ENCODE measurements at places on chromosomes 2 and 18.

GRCh38 chr18:13219593-13220159 is 1.1 kb downstream of the LDLRAD4 start:
- DNase-seq: no peak

DNA sequence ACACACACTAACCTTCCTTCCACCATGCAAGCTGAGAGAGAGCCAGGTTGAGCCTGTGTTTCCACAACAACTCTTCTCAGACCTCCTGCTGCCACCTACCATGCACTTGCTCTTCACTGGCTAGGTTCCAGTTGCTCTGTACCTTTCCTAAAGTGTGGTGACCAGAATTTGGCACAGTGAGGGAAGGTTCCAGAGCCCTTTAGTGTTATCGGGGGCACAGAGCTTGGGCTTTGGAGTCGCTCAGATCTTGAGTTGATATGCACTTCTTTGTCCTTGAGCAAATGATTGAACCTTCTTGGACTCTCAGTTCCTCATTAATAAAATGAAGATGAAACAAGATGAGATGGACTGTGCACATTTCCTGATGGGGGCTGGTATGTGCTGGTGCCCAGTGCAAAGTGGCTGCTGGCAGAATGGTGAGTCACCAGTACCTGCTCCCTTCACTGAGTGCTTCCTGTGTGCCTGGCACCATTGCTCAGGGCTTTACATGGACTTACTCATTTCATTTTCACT is 47.1 kb downstream of the NEDD4L start:
- no peak for DNase-seq

DNA sequence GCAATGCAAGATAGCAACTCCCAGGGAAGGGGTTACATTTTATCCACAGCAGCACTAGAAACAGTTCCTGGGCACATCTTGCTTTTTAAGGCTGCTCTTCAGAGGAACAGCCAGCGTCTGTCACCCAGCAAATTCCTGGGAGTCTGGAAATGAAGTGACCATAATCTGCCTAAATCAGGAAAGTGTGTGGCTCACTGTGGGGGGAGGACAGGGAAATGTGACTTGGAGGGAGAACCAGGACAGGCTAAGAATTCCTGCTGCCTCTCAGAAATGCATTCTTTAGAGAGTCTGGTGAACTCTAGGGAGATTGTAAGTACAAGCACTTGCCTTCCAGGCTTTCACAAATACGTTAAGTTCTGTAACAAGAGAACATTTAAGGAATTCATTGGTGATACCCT is 364.3 kb upstream of the SPHKAP start:
- no peak for DNase-seq

- DNase-seq: no peak
Observed at GRCh38 chr18:57431467-57432080, 3.6 kb upstream of the ONECUT2 start.

GRCh38 chr2:198968545-198968944 is 489.2 kb downstream of the SATB2 start:
- no peak for DNase-seq

- no peak for DNase-seq
Observed at GRCh38 chr2:199848389-199849130, 2.4 kb downstream of the FTCDNL1 start.

DNA sequence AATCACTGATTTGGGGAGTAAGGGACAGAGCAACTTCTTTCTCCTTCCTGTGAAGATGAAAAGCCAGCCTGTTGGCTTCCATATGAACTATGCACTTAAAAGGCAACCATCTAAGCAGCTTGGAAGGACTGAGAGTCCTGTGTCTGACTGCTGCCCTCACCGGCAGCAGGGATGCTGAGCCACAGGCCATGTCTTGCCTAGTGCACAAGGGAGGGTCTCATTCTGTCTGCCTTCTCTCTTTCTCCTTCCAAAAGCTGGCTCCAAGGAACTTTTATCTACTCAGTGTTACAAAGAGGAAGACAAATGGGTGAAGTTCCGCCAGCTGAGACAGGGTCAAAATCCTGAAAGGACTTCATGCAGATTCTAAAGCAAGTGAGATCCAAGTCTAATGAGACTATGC is 146.3 kb downstream of the MTCL1 start:
- no peak for DNase-seq

DNA sequence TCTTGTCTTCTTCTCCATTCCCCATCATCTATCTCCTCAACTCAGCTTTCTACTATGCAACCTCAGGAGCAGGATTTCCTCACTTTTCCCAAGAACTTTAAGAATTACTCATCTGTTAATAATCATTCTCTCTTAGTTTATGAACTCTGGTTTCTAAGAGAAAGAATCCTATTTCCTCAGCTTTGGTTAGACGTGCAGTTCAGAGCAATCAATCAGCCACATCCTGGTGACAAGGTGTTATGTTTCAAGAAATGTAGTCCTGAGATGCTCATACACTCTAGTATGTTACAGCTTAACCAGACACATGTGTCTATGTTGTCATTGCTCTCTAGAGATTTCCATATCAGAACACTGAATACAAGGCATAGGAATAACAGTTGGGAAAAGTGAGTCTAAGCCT is 277.9 kb downstream of the MBD2 start:
- no peak for DNase-seq

GRCh38 chr2:216478151-216478550 is 20.5 kb upstream of the RPL37A start:
- no peak for DNase-seq

GRCh38 chr2:196431957-196432356 is 207.6 kb upstream of the CCDC150 start:
- no peak for DNase-seq

DNA sequence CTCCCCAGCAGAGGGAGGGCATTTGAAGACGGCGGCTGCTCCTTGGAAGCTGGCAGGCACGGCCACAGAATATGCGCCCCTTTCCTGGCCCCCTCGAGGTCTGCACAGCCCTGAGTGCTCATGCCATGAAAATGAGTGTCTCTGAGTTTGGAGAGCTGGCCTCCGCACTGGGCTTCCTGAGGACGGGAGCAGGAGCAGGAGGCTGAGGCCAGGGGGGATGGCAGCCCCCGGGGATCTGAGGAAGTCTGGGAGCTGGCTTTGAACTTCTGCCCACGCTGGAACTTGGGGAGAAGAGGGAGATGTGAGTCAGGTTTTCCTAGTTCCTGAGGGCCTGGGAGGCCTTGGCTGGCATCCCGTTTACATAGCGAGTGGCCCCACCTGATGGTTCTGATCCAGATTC is 47.0 kb downstream of the RRM2 start:
- DNase-seq: no peak

DNA sequence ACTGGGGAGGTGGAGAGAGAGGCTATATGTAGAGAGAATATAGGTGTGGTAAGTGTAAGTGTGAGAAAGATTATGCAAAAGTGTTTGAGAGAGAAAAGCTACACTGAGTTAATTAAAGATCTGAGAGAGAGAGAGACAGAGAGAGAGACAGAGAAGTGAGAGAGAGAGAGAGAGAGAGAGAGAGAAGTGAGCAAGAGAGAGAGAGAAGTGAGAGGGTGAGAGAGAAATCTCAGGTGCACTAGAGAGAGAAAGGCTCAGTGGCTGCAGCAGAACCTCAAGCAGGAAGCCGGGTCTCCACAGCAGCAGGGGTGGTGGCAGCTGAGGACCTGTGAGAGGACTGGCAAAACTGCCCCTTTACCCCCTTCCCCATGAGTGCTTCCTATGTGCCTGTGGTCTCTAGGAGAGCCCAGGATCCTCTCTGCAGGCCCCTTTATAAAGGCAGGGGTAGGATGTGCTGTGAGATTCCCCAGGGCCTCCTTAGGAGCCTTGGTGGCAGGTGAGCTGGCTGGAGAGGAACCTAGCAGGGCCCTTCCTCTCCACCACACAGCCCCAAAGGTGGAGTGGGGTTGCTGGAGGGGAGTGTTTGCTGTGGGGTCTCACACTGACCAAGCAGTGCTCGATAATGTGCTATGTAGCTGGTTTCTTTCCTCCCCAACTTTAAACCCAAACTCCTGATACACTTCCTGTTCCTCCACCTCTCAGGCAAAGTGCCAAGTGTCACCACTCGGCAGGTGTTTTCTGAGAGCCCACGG is 52.6 kb downstream of the SLC4A5 start:
- DNase-seq: peak; percentile 59

GRCh38 chr2:25257931-25258846 is 83.5 kb downstream of the DNMT3A start:
- no peak for DNase-seq

GRCh38 chr2:45974056-45974455 is 322.6 kb downstream of the PRKCE start:
- DNase-seq: no peak

- DNase-seq: no peak
Observed at GRCh38 chr2:52964916-52965530, 802.6 kb upstream of the CHAC2 start.

GRCh38 chr2:99905636-99906035 is 236.8 kb downstream of the AFF3 start:
- no peak for DNase-seq

DNA sequence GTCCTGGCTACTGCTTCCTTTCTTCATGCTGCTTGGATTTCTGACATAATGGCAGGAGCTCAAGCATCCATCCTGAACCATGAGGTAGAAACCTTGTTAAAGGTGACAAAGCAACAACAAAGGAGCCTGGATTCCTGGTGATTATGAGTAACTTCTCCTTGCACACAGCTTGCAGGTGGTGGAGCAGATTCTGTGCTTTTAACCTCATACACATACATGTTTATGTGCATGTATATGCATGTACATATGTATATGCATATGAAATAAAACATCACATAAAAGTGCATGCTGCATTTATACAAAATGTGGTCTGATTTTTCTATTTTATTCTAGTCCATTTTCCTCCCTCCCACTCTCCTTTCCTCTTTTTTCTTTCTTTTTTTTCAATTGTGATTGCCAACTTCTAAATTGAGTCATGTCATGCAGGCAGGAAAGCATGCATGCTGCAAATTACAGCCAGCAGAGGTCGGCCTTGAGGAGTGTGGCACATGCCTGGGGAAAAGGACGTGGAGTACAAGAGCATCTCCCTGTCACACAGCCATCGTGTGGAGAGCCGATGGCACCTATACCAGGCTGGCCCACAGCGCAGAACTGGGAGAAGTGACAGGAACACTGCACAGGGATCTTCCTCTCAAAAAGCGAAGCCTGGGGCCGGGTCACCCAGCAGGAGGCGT is 17.9 kb downstream of the LCT start:
- peak; percentile 64 for DNase-seq

- no peak for DNase-seq
Observed at GRCh38 chr2:236584521-236585384, 15.1 kb downstream of the ACKR3 start.

- DNase-seq: no peak
Observed at GRCh38 chr2:177628831-177629230, 236.3 kb downstream of the AGPS start.

- DNase-seq: no peak
Observed at GRCh38 chr2:121283670-121284462, 1.1 kb downstream of the TFCP2L1 start.

- no peak for DNase-seq
Observed at GRCh38 chr2:8573942-8574195, 108.0 kb upstream of the ID2 start.

DNA sequence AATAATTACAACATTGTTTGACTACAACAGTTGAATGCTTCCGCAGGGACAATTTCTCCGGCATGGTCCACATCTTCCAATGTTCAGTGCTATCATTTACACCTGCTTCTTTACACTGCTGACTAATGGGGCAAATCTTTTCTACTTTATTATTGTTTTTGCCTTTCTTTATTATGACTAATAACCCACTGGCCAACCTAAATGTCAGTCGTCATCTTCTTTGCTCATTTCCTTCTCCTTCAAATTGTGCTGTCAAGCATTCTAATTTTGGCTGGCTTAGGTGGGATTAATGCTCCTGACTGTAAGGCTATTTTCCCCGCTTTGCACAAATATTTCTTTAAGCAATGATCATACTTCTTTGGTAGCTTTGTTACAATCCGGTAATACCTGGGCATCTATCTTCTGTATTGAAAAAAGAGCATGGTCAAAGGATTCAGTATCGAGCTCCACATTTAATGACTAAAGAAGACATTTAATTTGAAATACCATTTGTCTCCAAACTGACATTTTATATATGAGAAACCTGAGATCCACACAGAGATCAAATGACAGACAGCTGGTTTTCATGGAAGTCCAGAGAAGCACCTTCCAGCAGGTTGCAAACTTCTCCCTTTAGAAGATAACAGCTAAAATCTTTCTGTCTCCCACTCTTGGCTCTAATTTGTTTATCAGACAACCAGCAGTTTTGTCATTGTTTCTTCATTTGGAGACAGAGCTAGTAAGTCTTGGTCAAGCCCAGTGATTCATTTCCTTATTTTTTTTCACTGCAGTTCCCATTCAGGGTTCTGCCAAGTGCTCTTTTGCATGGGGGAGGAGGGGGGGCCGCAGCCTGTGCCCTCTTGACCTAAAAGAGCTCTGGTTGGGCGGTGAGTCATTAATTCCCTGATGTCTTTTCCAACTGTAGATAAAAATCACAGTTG is 132.9 kb downstream of the SOCS6 start:
- no peak for DNase-seq

GRCh38 chr2:85933753-85934594 is 45.2 kb upstream of the ST3GAL5 start:
- no peak for DNase-seq

DNA sequence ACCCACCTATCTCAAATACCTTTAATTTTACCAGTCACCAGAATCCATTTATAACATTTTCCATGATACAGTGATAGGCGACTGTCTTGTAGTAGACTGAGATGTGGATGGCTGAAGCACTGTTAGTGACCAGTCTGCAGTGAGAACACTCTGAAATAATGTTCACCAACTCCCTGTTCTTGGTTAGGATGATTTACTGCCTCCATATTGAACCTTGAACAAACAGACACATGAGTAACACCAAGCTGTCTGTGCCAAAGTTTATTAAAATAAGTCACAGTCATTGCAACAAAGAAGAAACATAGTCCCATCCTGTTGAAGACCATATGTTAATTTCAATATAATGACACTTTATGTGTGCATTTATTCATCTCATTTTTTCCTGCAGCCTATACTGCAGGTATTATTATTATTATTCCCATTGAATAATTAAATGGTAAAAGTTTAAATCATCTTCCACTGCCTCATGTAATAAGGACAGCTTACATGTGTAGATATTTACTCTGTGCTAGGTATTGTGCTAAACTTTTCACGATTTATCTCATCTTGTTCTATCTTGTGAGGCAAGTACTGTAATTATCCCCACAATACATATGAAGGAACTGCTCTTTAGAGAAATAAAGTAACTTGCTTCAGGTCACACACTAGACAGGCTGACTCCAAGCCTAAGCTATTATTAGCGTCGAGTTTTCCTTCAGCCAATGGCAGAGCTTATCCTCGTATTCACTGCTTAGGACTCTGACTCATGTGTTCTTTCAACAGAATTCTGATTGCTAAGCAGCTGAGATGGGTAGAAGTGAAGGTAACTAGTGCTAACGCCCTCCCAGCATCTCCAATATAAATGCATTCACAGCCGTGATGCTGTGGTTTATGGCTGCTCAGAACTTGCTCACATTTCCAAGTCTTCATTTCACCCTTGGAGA is 62.5 kb downstream of the ONECUT2 start:
- DNase-seq: no peak
